NCI-H69 (cell line): ENCODE measurements at places on chromosomes 13 and 19.

DNA sequence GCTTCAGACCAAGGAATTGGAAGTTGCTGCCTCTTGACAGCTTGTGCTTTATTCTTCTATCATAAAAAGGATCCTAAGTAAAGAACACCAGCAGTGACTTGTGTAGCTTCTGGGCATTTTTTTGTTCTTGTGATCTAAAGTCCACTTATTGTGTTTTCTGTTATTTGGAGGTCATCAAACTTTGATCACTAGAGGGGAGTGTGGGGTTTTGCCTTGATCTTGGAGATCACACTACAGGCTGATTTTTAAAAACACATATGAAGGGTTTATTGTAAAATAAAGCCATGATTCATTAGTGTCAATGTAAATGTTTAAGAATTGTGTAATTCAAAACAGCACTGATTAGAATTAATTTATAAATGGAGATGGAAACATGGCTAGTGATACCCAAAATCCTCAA, 328.7 kb upstream of the EDNRB start:
- no peak for DNase-seq

- no peak for DNase-seq
Measured at GRCh38 chr19:17748884-17749638, 2.2 kb upstream of the FCHO1 start.

- no peak for DNase-seq
Measured at GRCh38 chr13:75452564-75452963, 29.4 kb downstream of the TBC1D4 start.

GRCh38 chr13:42377640-42378382, 105.9 kb downstream of the AKAP11 start:
- DNase-seq, result peak; percentile 41

GRCh38 chr13:54705738-54706137, 1677.1 kb downstream of the OLFM4 start:
- no peak for DNase-seq

DNA sequence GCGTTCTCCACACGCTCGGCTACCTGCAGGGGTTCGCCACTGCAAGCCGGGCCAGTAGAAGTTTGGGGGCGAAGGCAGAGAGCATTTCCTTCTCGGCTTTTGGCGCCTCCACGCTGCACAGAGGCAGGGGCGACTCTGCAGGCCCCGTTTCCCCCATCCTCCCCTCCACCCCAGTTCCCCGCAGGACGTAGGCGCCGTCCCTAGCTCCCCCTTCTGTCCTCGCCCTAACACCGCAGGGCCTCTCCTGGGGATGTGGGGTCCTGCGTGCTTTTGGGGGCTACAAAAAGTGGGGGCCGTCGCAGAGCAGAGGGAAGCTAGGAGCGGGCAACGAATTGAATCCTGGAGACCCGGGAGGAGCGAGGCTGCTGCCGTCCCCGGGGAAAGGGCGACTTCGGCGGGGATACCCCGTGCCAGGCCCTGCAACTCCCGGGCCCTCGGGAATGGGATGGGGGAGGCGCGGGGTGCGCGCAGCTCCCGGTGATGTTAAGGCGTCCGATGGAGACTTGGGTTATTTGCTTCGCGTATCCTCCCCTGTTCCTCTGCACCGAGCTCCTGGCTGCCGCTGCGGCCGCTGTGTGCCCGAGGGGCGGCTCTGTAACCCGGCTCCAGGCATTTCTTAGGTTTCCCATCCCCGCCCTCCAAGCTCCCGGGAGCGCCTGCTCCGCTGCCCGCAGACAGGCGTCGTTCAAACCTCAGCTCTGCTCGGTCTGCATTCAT, 255.9 kb upstream of the SOX21 start:
- DNase-seq, result peak; percentile 41

DNA sequence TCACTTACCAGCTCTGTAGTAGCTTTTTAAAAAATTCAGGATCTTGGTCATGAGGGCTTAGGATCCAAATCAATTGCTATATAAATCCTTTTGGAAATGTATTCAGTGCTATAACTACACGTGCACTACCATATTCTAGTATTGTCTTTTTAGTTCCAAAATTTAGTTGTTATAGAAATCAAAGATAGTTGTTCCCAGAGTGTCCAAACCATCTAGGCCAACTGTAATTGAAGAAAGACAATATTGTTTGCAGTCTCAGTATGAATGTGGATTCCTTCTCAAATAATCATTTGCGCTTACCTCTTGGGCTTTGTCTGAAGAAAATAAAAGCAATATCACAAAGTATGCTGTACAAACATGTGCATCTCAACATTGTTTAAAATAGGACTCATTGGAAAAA, 184.1 kb upstream of the EDNRB start:
- DNase-seq, result no peak

GRCh38 chr19:49809160-49809940, 3.7 kb downstream of the FUZ start:
- DNase-seq, result peak; percentile 71

- DNase-seq, result no peak
Measured at GRCh38 chr19:6073858-6074708, 36.2 kb downstream of the RFX2 start.

- no peak for DNase-seq
Measured at GRCh38 chr13:50615234-50615633, 228.3 kb downstream of the DLEU7 start.

DNA sequence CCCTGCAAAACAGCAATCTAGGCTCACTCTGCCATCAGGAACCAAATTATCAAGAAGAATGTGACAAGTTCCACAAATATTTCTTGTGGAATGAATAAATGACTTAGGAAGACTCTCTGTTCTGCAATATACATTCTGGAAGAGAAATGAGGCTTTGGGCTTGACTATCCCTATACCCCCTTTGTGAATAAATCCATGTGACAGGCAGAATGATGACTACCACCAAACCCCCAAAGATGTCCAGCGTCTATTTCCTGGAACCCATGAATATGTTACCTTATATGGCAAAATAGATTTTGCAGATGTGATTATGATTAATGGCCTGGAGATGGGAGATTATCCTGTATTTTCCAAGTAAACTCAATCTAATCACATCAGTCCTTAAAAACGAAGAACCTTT, 139.3 kb downstream of the ENOX1 start:
- no peak for DNase-seq

- peak; percentile 93 for DNase-seq
Measured at GRCh38 chr19:12937093-12937926, 1.1 kb upstream of the CALR start.

GRCh38 chr13:98173431-98174152, 3.5 kb downstream of the RNF113B start:
- DNase-seq, result no peak
